ENCODE measurements at places on chromosomes 11 and 22.

DNA sequence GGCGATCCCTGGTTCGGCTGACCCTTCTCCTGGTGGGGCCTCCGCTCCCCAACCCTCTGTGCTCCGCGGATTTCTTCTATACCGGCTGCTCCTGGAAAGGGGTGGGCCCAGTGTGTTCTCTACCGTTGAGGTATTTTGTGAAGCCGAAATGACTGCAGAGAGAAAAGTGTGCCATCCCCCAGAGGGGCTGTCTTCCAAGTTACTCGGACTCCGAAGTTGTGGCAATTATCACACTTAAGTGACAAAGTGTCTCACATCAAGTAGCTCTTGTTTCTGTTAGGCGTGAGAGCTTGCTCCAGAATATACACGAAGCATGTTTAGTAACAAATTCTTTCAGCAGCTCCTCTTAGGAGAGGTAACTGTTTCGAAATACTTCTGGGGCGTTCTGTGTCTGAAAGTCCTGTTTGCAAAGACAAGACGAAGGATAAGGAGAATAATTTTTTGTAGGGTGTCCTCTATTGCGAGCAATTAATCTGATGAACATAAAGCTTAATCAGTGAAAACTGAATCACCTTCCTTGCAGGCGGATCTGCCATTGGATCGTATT lies 434 bp downstream of the XPNPEP3 start:
- DNase-seq: no peak

GRCh38 chr11:118892514-118892913 lies 8.8 kb downstream of the CXCR5 start:
- DNase-seq: no peak

- DNase-seq: no peak
Measured at GRCh38 chr11:14082338-14082737, 119.8 kb downstream of the SPON1 start.

GRCh38 chr11:62104816-62105653 lies 18.8 kb upstream of the INCENP start:
- no peak for DNase-seq

DNA sequence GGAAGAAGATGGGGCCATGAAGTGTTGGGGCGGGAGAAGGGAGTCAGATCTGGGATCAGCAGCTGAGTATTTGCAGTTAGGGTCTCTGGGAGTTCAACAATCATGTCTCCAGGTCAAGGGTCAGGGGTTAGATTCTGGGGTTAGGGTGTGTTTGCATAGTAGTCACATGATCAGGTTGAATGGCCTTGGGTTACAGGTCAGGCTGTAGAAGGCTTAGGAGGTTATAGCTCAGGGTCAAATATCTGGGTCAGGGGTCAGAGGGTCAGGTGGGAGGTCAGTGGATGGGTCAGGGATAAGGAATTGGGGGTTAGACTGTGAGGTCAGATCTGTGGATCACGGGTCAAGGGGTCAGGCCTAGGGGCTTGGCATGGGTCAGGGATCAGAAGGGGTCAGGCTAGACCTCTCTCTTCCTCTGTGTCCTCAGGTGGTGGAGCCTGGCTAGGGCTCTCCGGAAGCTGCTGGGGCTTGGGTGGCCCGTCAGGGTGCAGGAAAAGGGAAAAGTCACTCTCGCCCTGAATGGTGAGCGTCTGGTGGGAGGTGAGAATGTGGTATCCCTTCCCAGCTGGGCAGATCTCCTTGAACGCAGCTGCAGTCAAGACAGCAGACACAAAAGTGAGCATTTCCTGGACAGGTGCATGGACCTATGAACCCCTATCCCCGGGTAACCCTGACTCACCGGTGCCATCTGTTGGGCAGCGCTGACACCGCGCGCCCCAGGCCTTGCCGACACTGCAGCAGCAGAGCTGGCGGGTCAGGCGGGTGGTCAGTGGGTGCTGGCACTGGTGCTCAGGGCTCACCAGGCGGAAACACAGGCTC lies 6.4 kb downstream of the LTBP3 start:
- DNase-seq: no peak

DNA sequence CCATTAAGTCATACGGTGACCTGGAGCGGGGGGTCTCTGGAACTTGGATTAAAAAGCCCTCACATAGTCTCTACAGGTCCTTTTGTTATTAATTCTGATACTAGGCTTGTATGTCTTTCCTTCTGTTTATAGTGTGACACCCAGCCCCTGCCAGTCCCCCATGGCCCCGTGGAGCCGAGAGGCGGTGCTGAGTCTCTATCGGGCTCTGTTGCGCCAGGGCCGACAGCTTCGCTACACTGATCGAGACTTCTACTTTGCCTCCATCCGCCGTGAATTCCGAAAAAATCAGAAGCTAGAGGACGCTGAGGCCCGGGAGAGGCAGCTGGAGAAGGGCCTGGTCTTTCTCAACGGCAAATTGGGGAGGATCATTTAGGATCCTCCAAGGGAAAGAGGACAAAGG lies 2.0 kb downstream of the MIEF1 start:
- DNase-seq: no peak

- no peak for DNase-seq
Measured at GRCh38 chr11:32817181-32817851, 12.4 kb upstream of the PRRG4 start.

- peak; percentile 67 for DNase-seq
Measured at GRCh38 chr11:93330446-93330984, at the start of gene DEUP1. Gene DEUP1, plus strand, starts transcription at chr11:93330742. Its CDS starts 1,518 bp downstream, at chr11:93332260.

DNA sequence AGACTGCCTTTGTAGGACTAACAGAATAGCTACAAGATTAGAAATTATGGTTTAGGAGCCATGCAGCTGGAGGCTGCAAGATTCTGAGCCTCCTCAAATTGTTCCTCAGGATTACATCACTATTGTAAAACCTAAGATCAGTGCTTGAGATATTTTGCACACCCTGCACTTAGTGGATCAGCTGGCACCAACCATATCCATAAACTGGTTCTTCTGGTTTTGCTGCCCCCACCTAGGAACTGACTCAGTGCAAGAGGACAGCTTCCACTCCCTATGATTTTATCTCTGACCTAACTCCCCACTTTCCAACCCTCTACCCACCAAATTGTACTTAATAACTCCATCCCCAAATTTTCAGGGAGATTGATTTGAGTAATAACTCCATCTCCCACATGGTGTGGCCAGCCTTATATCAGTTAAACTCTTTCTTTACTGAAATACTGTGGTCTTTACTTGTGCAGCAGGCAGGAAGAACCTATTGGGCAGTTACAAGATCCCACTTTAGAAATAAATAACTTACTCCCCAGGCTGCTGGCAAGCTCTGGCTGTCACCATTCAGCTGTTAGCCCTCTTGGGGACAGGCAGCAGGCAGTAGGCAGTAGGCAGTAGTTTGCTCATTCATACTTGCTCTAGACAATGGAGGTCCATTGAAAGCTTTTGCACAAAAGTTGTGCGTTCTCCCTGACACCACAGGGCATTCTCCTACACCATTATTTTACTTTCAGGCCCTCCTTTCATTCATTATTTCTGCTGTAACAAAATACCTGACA lies 119.0 kb downstream of the SLC17A6 start:
- no peak for DNase-seq

- no peak for DNase-seq
Measured at GRCh38 chr11:43223026-43223425, 88.8 kb upstream of the API5 start.

GRCh38 chr11:71986131-71986530 lies 12.6 kb upstream of the IL18BP start:
- DNase-seq: no peak

- DNase-seq: no peak
Measured at GRCh38 chr22:37059876-37060449, 8.4 kb downstream of the KCTD17 start.

DNA sequence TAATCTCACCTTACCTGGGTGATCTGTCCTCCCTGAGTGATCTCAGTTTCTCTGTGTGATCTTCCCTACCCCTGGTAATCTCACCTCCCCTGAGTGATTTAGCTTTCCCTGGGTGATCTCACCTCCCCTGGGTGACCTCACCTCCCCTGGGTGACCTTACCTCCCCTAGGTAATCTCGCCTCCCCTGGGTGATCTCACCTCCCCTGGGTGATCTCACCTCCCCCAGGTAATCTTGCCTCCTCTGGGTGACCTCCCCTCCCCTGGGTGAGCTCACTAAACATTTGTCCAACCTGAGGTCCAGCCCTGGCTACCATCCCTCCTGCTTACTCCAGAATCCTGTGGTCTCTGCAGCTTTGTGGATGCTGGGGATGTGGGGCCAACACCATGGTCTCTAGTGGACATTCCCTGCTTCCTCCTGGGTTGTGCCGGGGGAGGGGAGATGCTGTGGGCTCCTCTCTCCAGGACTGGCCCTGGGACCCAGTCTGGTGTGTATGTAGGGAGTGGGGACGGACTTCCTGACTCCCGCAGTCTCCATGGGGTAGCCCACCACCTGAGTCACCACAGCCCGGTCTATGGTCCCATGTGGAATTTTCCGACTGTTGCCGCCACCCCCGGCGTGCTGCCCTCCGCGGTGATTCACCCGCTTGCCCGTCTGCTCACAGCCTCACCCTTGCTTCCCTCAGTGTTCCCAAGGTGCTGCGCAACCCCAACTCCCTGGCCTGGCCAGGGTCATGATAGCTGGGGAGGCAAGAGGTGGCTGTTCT lies 9.9 kb downstream of the LSP1 start:
- DNase-seq: no peak

DNA sequence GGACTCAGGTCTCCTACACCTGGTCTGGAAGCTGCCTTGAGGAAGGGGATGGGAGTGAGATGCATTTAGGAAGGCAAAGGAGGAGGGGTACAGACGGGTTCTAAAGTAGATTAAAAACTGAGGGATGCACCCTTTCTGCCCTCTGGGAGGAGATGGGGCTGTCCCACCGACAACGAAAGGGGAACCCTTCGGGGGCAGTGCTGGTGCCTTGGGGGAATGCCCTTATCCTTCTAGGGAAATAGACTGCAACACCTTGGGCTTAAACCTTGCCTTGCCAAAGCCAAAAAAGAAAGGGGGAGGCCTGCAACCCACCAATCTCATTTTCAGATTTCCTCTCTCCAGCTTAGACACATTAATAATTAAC lies 89.8 kb downstream of the PLEKHA7 start:
- no peak for DNase-seq

DNA sequence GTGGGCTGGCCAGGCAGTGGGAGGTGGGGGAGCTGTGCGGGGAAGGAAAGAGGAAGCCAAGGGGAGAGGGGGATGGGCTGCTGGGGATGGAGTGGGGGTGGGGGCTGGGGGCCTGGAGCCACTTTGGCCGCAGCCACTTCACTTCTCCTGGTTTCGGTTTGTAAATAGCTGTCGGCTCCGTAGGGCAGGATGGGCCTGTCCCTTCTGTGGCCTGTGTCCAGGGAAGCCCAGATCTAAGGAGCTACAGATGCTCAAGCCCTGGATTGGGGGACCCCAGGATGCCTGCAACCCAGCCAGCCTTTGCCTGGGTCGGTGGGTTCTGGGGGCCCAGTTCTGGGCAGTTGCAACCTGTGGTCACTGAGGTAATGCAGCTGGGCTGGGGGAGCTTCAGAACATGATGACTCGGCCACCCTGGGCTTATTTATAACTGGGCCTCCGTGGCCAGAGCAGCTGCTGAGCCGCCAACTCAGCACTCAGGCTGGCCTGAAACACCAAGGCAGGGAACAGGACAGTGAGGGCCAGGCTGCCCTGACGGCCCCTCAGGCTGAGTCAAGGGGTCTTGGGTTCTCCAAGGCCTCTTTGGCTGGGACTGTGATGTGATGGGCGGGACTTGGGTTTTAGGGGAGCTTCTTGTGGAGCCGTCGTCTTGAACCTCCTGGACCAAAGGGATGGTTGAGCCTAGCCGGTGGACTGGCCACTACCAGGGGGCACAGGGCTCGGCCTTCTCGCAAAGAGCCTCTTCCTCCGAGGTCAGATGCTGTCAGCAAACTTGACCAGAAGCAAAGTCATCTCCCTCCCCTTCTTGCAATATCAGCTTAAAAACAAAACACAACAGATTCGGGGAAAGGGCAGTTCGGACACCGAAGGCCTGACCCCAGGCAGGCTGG lies 15.0 kb upstream of the SLC39A13 start:
- no peak for DNase-seq

Data from frontal cortex (tissue), 4 donors.